ENCODE measurements at places on chromosomes 3 and 15.

GRCh38 chr3:63874769-63875168 is 11.1 kb downstream of the ATXN7 start:
- DNase-seq: no peak
- H3K4me1 ChIP-seq: peaks cover 8% of the 10 kb centered on the region
- no peak overlapping the region for H3K27ac ChIP-seq
- H3K27me3 ChIP-seq: no peaks in the 10 kb centered on the region
- H3K36me3 ChIP-seq: no peaks in the 10 kb centered on the region

DNA sequence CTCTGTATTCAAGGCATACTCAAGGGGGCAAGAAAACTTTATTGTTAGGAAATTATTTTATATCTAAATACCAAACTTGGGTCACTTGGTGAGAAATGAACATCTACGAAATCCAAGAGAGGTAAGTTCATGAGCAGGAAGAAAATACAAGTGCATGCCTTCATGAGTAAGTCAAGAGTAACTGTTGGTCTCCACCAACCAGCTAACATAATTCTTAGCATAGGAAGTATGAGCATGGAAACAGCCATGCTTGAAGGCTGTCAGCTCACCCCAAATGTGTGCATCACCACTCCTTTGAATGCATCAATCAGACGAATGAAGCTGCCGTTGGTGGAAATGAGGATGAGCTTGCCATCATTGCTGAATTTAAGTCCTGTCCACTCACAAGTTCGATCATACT is 13.9 kb downstream of the PPM1M start:
- H3K27ac ChIP-seq: no peak overlapping the region
- peaks cover 33% of the 10 kb centered on the region for H3K4me1 ChIP-seq
- H3K36me3 ChIP-seq: peaks cover 97% of the 10 kb centered on the region
- no peak overlapping the region for H3K4me3 ChIP-seq

DNA sequence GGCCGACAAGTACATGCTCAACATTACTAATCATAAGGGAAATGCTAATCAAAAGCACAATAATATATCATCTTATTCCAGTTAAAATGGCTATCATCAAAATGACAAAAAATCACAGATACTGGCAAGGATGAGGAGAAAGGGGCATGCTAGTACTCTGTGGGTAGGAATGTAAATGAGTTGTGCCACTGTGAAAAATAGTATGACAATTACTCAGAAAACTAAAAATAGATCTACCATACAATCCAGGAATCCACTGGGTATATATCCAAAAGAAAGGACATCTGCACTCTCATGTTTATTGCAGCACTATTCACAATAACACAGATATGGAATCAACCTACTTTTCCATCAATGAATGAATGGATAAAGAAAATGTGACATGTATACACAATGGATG is 1256.5 kb downstream of the SI start:
- H3K36me3 ChIP-seq: no peaks in the 10 kb centered on the region
- H3K27me3 ChIP-seq: no peaks in the 10 kb centered on the region
- no peaks in the 10 kb centered on the region for H3K4me1 ChIP-seq
- DNase-seq: no peak

- H3K36me3 ChIP-seq: no peaks in the 10 kb centered on the region
- H3K27me3 ChIP-seq: no peaks in the 10 kb centered on the region
- H3K4me1 ChIP-seq: peaks cover 32% of the 10 kb centered on the region
- H3K27ac ChIP-seq: no peak overlapping the region
These were observed 1.7 kb downstream of the HEG1 start for GRCh38 chr3:125054062-125054448.

GRCh38 chr15:48616216-48616615 is 29.3 kb downstream of the FBN1 start:
- no peaks in the 10 kb centered on the region for H3K4me1 ChIP-seq
- DNase-seq: no peak
- no peak overlapping the region for H3K4me3 ChIP-seq
- H3K36me3 ChIP-seq: no peaks in the 10 kb centered on the region
- H3K27ac ChIP-seq: no peak overlapping the region
